ENCODE measurements at places on chromosomes 2 and 18.

GRCh38 chr2:241863536-241863954 lies 4.9 kb upstream of the PDCD1 start:
- no peak for DNase-seq

- no peak for DNase-seq
Observed at GRCh38 chr2:157971702-157972101, 95.6 kb upstream of the ACVR1 start.

DNA sequence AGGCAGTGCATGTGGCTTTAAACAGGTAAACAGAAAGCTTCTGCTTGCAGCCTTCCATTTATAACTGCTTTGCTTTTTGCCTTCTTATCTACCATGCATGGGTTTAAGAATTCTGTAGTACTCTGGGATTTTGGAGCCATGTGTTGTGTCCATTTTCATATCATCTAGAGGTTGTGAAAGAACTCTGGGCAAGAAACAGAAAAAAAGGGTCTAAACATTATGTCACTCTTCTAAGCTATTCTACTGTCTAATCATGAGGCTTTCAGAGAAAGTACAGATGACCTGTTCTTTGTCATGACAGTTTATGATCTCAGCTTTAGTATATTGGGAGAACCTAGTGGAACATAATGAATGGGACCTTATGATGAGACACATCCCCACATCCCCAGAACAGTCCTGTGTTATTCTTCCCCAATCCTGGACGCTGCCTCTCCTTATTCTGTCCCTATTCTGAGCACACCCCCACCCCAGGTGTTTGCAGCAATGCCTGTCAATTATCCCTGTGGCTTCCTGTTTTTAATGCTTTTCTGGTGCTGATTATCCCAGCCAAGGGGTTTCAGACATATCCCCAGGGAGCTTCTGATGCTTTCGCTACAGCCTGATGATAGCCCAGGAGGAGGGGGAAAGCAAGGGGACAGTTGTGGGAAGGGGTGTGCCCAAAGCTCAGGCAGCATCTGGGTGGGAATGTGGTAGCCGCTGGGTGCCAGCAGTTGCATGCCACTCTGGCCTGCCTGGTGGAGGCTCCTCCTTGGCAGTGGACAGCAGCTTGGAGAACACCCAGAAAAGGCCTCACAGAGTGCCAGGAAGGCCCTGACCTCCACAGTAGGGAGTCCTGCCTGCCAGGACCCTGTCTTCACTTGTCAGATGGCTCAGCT lies 169.5 kb upstream of the MAP3K20 start:
- no peak for DNase-seq

DNA sequence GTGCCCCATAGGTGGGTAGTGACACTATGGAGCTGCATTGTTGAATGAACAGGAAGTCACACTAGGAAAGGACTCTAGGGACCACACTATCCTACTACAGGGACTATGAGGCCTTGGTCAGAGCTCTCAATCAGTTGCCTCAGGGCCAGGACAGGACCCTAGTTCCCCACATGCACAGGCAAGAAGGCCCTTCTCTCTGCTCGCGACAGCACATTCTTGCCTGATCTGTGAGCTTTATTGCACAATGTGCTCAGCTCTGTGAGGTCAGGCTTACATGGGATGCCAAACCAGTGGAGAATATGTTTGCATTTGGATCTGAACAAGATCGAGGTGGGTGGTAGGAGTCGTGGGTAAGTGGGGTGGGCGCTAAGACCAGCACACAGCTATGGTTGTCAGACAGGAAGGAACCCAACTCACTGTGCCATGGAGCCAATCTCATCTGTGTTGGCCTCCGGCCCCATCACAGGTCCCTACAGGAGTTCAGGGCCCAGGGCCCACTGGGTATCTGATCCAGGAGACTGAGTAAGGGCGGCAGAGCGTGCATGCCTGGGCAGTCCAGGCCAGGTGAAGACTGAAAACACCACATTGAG lies 8.0 kb downstream of the PCARE start:
- DNase-seq, result no peak

DNA sequence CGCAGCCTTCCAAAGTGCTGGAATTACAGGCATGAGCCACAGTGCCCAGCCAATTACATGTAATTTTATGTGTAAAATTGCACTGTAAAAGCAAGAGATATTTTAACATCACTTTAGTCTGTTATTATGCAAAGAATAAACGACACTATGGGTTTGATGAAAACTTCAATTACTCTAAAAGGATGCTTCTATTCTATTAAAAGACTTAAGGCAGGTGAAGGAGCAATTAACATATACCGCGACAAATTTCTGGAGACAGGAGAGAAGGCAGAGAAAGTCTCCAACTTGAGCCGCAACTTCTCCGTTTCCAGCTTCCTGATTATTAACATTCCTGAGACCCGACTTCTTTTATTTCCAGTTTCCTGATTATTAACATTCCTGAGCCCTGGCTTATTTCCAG lies 53.7 kb downstream of the FAM210A start:
- no peak for DNase-seq

- DNase-seq, result no peak
Observed at GRCh38 chr18:9531791-9532410, 56.6 kb downstream of the RALBP1 start.

GRCh38 chr2:117232305-117232704 lies 582.2 kb upstream of the DDX18 start:
- DNase-seq, result no peak

- DNase-seq, result no peak
Observed at GRCh38 chr2:84969511-84970209, 1.3 kb upstream of the KCMF1 start.

DNA sequence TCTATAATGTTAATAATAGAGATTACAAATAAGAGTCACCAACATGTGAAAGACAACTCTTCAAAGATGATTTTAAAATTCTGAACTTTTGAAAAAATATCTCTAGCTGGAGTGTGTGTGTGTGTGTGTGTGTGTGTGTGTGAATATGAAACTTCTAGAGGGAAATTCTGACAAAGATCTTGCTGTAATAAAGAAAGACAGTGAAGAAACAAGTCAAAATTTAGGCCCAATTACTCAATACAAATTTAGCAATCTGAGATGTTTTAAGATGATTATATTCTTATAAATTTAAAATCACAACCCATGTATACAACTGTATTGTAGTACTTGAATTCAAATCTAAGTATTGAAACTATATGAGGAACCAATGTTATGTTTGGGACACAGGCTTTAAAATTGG lies 57.2 kb upstream of the UGP2 start:
- DNase-seq, result no peak

GRCh38 chr2:149075853-149076252 lies 37.4 kb downstream of the LYPD6B start:
- no peak for DNase-seq

- no peak for DNase-seq
Observed at GRCh38 chr2:79099140-79099686, 11.4 kb upstream of the REG1B start.

- no peak for DNase-seq
Observed at GRCh38 chr2:36578343-36579296, 19.3 kb downstream of the FEZ2 start.

DNA sequence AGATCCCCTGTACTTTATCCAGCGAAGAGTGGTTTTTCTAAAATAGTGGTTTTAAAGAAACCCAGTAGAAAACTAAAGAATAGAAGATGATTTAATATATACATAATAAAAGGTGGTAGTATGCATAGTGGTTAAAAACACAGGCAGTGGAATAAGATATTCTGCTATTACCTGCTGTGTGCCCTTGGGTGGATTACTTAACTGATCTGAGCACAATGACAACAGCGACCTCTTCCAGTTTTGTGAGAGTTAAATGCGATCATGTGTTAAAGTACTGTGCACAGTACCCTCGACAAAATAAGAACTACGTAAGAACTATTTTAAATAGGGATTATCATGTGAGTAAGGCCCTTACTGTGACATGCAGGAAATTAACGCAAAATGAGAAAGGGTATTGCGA lies 30.0 kb upstream of the CHMP1B start:
- no peak for DNase-seq

- no peak for DNase-seq
Observed at GRCh38 chr18:59833785-59834184, 66.0 kb upstream of the PMAIP1 start.

- DNase-seq, result no peak
Observed at GRCh38 chr2:233977296-233977837, 60.2 kb downstream of the TRPM8 start.

DNA sequence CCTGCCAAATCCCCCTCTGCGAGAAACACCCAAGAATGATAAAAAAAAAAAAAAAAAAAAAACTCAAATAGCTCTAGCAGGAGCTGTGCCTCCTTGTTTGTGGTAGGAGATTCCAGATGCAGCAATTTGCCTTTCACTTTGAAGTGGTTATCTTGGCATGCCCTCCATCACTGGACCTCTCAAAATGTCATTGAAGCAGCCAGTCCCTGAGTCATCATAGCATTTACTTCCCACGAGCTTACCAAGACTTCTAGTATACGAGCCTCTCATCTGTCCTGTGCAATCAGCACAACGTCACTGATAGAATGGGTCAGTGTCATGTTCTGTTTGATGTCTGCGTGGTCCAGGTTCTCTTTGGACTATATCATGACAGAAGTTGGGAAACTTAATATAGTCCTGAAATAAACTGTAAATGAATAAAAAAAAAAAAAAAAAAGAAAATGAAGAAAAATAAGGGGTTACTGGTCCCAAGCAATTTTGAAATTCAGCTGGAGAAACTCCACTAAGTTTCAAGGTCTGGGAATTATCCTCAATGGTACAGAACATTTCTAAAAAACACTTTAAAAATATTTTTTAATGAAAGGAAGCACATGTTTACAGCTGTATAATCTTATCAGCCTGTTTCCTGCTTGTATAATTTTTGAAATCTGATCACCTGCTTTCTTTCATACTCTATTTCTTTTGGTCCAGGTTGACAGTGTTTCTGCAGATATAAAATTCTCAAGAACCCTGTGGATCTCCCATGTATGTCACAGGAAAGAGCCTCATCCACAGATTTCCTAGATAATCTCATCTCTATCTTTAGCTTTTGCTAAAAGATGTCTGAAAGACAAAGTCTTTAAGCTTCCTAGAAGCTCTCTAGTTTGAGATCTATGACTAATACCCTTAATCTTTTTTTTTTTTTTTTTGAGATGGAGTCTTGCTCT lies 74.1 kb upstream of the EHBP1 start:
- DNase-seq, result no peak

DNA sequence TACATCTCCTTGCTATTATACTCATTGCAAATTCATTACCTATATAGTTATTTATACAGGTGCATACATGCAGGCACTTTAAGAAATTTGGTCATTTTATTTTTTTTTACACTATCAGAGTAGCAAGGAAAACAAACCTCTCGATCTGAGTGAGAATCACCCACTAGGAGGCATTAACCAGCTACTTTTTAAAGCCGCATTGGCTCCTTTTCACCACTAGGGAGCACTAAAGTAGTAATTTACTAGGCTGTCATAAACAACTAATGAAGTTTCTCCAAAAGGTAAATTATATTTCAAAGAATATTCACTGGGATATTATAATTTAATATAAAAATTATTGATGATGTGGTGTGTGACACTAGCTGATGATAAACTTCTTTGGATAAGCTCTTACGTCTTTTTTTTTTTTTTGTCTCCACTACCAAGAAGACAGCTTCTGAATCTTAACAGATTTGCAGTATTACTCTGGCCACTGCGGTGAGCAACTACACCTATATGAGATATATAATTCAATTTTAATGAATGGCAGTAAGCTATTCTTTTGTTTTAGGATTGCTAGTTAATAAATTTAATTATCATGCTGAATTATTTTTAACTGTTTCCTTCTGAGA lies 101.9 kb downstream of the NOL4 start:
- no peak for DNase-seq

DNA sequence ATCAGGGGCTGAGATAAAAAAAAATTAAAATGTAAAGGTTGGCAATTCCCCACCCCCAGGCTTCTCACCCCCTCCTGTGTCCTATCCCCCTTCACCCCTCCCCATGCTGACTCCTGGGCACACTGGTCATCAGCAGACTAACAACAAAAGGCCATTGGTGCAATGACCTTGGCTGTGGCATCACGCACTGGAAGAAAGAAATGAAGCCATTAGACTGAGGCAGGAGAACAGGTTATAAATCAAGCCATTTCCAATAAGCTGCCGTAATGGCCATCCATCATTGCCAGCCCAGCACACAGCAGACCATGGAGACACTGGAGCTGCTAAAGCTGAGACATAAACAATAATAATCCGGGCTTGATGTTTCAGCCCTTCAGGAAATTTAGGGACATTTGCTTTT lies 342.4 kb upstream of the ETAA1 start:
- no peak for DNase-seq

DNA sequence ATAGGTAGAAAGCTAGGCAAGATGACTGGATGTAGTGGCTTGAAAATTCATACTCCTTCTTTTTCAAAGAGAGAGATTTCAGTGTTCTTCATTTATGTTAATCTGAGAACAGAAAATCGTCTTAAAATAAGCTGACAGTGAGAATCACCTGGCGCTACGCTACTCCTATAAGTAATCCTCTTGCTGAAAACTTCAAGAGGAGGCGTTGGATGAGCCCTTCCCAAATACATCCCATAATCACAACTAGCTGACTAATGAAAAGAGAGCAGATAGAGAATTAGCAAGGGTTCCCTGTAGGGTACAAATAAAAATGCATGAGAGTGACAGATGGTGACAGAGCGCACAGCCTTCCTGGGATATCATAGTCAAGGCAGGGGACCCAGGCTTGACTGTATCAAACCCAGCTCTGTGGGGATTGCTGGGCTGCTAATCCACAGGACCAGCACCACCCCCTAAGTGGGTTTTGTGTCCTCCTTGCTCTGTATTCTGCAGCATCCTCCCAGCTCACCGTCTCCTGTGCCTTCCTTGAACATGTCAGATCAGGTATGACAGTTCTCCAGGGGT lies 280.2 kb downstream of the SP3 start:
- DNase-seq, result no peak

GRCh38 chr18:6843308-6843707 lies 113.8 kb downstream of the ARHGAP28 start:
- DNase-seq, result no peak

GRCh38 chr2:107364361-107364950 lies 462.2 kb upstream of the RGPD4 start:
- no peak for DNase-seq

GRCh38 chr2:72155737-72156136 lies 8.1 kb upstream of the CYP26B1 start:
- DNase-seq, result no peak

- no peak for DNase-seq
Observed at GRCh38 chr2:7392076-7392787, 475.0 kb downstream of the RNF144A start.

- DNase-seq, result no peak
Observed at GRCh38 chr2:217688494-217688893, 314.3 kb downstream of the TNS1 start.

- DNase-seq, result no peak
Observed at GRCh38 chr2:61252031-61252430, 90.0 kb downstream of the C2orf74 start.

DNA sequence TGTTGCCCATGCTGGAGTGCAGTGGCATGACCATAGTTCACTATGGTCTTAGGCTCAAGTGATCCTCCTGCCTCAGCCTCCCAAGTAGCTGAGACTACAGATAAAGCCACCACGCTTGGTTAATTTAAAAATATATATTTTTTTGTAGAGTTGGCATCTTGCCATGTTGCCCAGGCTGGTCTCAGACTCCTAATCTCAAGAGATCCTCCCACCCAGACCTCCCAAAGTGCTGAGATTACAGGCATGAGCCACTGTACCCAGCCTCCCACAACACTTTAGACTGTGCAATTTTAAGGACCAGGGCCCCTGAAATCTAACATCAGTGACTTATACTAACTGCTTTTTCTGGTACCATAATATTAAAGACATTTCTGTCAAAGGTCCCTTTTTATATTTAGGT lies 5.2 kb downstream of the TXNDC2 start:
- no peak for DNase-seq

GRCh38 chr2:231549446-231550239 lies 19.4 kb upstream of the NMUR1 start:
- DNase-seq, result no peak
